HFF-Myc (cell line): ENCODE measurements at places on chromosomes 3 and 15.

GRCh38 chr3:11201251-11202019 lies 47.1 kb downstream of the HRH1 start:
- no peak for DNase-seq

DNA sequence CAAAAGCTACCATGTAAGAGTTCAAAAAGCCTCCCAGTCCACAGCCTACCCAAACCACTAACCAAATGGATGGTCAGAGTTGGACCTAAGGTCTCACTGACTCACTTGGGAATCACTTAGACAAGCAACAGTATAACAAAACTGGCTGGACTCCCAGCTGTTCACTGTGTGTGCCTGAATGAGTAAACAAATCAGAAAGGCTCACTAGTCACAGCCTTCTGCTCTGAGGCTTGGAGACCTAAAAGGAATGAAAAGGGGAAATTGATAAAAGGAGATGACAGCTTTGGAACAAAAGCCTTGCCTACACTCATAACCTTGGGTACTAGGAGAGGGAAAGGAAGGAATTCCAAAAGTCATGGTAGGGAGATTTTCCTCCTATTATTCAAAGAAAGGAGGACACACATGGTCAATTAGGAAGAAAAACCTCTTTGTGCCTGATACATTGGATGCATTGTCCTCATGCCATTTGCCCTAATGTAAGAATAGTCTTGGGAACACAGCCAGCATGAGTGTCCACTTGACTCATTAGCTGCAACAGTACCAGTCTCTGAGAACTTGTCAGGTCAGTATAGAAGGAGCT lies 92.3 kb downstream of the FRMD5 start:
- DNase-seq: peak; percentile 82

DNA sequence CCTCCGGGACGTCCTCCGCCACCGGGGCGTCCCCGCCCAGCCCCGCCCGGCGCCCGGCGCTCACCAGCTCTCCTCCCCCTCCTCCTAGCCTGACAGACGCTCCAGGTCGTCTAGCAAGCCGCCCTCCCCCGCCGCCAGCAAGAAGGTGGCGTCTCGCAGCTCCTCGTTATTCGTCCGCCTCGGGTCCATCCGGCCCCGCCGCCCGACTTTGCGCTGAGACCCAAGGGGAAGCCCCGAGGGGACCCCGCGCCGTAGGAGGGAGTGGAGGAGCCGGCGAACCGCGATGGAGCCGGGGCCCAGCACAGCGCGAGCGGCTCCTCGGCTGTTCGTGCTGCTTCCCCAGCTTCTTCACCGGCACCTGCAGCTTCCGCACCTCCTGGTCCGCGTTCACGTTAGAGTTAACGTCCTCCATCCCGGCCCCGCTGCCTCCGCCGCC lies 26.3 kb upstream of the MTHFS start:
- DNase-seq: no peak

GRCh38 chr3:188151438-188151837 lies 2.5 kb upstream of the LPP start:
- DNase-seq: no peak

GRCh38 chr15:89964232-89964954 lies 36.7 kb upstream of the ZNF710 start:
- DNase-seq: no peak

DNA sequence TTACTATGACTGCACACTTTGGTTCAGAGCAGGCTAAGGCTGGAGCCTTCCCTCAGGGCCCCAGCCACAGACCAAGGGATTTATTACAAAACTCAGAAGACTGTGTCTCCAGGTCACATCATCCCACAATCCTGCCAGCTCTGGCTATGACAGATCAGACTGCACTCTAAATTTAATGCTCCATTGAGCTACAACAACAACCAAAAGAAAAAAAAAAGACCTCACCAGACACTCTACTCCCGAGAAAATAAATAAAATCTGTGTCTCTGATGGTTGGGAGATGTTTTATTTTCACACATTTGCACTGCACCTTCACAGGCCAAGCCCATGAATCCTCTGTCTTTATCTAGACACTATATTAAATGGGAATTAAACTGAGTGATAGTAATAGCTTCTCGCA lies 50.8 kb upstream of the CTNNB1 start:
- no peak for DNase-seq

DNA sequence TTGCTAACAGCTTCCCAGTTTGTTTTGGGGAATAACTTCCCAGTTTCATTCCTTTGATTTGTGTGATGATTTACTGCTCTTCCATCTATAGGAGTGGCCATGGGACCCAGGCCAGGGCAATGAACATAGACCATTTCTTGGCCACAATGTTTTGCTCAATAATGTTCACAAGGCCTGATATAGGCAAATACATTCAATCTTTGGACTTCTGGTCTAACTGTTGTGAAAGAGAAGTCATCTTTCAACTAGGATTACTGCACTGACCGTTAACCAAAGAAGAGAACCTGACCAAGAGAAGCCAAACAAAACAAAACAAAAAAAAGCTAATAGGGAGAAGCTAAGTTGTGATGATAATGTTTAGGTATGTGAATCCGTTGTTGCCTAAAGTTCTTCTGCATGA lies 221.8 kb upstream of the SUCLG2 start:
- DNase-seq: no peak

DNA sequence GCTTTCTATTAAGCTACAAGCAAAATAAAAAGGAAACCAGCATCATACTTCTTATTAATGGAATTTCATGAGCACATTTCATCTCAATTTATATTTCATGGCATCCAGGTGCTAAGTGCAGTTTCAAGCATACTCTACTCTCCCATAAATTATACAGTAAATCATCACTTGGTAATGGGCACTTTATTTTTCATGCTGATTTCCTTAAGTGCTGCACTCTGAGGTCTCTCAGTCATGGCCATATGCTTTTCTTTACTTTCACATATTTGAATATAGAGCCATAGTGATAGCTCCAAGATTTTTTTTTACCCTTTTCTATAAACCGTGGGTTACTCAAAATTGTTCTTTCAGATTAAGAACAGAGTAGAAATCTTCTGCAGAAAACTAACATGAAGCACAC lies 1505.7 kb upstream of the CADM2 start:
- no peak for DNase-seq

GRCh38 chr15:52486003-52486996 lies 42.4 kb downstream of the MYO5A start:
- no peak for DNase-seq

DNA sequence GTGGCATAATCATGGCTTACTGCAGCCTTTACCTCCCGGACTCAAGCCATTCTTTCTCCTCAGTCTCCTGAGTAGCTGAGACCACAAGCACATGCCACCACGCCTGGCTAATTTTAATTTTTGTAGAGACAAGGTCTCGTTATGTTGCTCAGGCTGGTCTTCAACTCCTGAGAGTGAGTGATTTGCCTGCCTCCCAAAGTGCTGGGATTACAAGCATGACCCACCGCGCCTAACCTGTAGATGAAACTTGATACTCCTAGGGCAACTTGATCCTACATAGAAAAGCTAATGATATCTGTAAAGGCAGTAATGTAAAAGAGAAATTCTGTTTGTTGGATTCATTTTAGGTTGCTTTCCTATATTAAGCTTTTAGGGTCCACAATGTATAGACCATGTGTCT lies 391.9 kb upstream of the THRB start:
- DNase-seq: no peak

DNA sequence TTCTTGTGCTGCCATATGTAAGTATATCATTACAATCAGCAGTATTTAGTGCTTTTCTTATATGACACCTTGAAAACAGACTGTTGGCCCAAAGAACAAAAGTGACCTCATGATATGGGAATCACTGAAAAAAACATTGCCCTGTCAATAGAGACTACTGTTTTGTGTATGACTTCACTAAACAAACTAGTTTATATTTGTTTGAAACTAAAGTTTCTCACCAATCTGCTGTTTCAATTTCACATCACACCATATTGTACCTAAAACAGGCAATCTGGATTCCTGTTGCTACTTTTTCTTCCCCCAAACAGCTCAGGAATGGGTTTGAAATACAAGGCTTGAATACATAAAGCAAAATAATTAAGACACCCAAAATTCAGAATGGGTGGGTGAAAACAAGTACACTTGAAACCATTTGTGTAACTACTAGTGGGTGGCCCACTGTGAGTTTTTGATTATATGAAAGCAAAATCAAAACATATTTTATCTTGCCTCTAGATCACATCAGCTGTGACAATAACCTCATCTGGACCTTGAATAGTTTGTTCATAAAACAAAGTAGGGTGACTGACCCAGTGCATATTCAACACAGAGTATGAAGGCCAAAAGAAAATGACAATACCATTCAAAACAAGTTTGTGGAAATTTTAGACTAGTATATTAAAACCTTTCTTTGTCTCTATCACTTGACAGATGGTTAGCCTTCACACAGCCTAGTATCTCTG lies 5.9 kb downstream of the ZBTB20 start:
- DNase-seq: no peak

GRCh38 chr15:45631776-45632175 lies 3.1 kb upstream of the SQOR start:
- DNase-seq: no peak

DNA sequence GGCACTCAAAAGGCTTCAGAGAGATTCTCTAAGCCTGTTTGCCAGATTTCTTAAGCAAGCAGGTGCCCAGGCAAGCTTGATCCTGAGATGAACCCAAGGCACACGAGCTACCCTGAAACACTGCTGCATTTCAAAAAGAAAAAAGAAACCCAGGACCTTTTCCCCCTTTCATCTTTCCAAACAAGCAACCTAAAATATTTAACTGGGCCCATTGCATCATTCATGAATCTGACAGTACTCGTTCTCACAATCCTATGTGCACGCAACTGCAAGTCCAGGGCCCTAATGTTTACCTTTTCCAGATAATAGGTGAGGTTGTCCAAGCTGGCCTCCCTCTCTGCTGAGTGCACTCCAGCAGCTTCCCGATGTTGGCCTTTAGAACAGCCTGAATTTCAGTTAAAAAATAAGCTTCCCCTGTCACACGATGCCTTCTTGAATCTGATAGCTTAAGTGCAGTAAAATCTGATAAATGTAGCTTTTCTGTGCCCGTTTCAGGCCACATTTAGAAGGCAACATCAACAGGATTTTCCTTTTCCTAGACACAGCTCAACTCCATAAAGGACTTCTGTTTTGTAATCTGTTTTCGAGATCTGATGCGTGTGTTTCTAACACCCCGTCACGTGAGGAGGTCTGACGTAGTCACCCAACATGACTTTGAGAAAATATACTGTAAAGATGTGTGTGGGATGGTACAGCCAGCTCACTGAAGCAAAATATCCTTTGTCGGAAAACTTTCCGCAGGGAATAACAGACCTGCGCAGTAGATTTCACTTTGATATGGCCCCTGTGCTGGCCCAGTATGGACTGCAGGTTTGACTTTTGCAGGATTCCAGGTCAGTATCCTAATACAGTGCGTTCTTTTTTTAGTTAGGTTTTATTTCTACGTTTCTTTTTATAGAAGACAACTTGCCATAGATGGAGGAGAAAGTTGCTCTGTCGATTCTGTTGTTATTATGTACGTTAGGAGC lies 55.1 kb upstream of the RASA2 start:
- DNase-seq: no peak
